Ovary (tissue), 10 donors: ENCODE measurements at places on chromosomes 7 and 10. TPM values are rescaled to one million over a fixed set of nuclear protein-coding genes. Genes with fewer than 3 reads are reported as not detected.

GRCh38 chr10:30115626-30115940, 56.2 kb upstream of the JCAD start:
- H3K27me3 ChIP-seq, result no peaks in the 10 kb centered on the region
- H3K27ac ChIP-seq, result no peak overlapping the region
- H3K4me3 ChIP-seq, result no peak overlapping the region

- H3K36me3 ChIP-seq, result no peaks in the 10 kb centered on the region
- no peak overlapping the region for H3K4me3 ChIP-seq
- H3K27me3 ChIP-seq, result no peaks in the 10 kb centered on the region
- no peak overlapping the region for H3K27ac ChIP-seq
- DNase-seq, result no peak
These were observed 18.1 kb upstream of the ZNF273 start for GRCh38 chr7:64884913-64885370.

DNA sequence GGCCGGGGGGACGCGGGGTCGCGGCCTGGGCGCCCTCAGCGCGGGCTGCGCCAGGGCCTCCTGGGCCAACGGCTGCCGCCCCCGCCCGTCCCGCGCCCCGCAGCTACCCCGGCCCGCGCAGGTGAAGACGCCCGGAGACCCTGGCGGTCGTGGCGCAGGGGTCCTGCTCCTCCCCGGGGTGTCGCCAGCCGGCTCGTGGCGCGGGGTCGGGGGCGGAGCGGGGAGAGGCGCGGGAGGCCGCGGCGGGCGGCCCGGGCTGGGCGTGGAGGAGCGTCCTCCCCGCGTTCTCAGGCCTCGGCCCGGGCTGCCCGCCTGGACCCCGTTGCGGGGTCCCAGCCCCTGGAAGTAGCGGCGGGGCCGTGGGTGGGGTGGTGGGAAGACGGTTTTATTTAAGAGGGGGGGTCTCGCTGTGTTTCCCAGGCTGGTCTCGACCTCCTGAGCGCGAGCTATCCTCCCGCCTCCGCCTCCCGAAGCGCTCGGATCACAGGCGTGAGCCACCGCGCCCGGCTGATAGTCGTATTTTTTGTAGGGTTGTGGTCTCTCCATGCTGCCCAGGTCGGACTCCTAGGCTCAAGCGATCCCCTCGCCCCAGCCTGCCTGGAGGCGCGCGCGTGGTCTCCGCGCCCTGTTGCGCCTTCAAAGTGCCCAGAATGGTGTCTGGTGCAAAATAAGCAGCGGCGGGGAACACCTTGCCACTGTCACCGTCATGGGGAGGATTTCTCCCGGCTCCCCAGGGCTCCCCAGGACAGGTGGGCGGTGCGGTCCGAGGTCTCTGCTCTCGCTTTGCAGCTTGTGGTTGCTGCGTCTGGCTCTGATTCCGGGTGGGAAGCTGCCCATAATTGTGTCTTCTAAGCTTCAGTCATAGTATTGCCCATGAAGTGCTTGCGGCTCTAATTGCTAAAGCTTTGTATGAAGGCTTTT, 15.3 kb upstream of the SUN1 start:
- peak overlapping the region; percentile 55 for H3K4me3 ChIP-seq
- peak overlapping the region; percentile 67 for H3K27ac ChIP-seq
- no peak for DNase-seq
- H3K36me3 ChIP-seq, result no peaks in the 10 kb centered on the region
- H3K4me1 ChIP-seq, result peaks cover 13% of the 10 kb centered on the region
- H3K27me3 ChIP-seq, result no peaks in the 10 kb centered on the region

- H3K27ac ChIP-seq, result no peak overlapping the region
- no peaks in the 10 kb centered on the region for H3K36me3 ChIP-seq
- no peaks in the 10 kb centered on the region for H3K4me1 ChIP-seq
- H3K4me3 ChIP-seq, result no peak overlapping the region
- no peak for DNase-seq
These were observed 332.7 kb upstream of the MAGI2 start for GRCh38 chr7:79786187-79786586.

- no peak for DNase-seq
- no peaks in the 10 kb centered on the region for H3K27me3 ChIP-seq
- H3K36me3 ChIP-seq, result no peaks in the 10 kb centered on the region
- no peak overlapping the region for H3K27ac ChIP-seq
These were observed 318.5 kb downstream of the PRPF18 start for GRCh38 chr10:13905281-13905680.

- no peaks in the 10 kb centered on the region for H3K27me3 ChIP-seq
- H3K36me3 ChIP-seq, result no peaks in the 10 kb centered on the region
- H3K4me3 ChIP-seq, result no peak overlapping the region
These were observed 125.9 kb upstream of the INSYN2A start for GRCh38 chr10:127322286-127322685.

The ABCB1 gene
- total RNA-seq, result 8.1 TPM

The FKBP6 gene
- not detected for total RNA-seq

DNA sequence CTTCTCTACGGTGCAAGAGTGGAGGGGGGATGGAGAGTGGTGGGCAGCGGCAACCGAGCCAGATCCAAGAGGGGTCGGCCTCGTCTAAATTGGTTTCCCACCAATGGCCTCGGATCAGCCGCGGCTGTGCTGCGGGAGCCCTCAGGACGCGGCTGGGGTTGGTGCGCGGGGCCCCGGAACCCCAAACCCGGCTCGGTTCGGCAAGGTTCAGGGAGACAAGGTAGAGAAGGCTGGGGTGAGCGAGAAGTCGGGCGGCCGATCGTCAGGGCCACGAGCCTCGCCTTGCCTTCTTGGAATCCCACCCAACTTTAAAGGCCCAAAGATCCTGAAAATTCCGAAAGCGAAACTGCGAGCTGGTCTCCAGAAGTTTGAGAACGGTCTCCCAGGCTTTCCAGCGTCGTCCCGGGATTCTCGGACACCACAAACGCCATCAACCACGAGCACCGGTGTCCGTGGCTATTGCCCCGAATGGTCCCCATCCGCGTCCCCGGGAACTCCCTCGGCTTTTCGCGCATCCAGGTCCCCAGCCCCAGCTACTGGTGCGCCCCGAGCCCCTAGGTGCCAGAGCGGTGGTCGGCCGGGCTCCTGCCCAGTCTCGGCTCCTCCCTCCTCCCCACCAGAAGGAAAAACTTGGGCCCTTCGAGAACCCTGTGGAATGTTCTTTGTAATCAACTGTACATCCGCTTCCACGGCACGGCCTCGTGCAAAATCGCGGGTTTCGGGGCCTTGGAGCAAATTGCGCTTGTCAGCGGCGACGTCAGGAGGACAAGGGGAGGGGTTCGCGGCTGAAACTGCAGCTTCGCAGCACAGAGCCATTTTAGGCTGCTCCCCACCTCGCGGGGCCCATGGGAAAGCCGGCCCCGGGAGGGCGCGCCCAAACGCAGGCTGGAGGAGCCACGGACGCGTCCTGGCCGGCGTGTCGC, 3.2 kb downstream of the SFMBT2 start:
- H3K36me3 ChIP-seq, result no peaks in the 10 kb centered on the region
- no peaks in the 10 kb centered on the region for H3K27me3 ChIP-seq
- peak overlapping the region; percentile 83 for H3K27ac ChIP-seq

The ZNF783 gene
- 26.9 TPM for total RNA-seq

DNA sequence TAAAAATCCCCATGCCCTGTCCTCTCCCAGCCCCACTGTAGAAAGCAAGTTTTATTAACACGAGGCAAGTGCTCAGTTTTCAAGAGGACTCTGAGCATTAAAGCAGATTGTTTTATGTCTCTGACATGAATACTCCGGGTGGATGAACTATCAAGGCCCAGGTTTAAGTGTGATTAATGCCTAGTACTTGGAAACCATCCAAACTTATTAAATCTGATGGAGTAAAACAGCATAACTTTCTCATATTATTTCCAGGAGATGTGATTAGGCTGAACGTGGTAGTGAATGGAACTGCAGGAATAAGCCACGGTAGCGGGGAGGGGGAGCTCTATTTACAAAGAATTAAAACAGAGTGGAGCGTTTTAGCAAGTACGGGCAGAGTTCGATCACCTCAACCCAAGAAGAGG, 144.2 kb upstream of the RNF32 start:
- no peak for DNase-seq
- H3K27ac ChIP-seq, result no peak overlapping the region
- no peak overlapping the region for H3K4me3 ChIP-seq
- no peaks in the 10 kb centered on the region for H3K27me3 ChIP-seq
- H3K36me3 ChIP-seq, result no peaks in the 10 kb centered on the region

The TAS2R41 gene
- total RNA-seq, result not detected

- H3K4me3 ChIP-seq, result no peak overlapping the region
- H3K36me3 ChIP-seq, result no peaks in the 10 kb centered on the region
- no peaks in the 10 kb centered on the region for H3K27me3 ChIP-seq
- no peak overlapping the region for H3K27ac ChIP-seq
- peaks cover 6% of the 10 kb centered on the region for H3K4me1 ChIP-seq
These were observed 3.5 kb downstream of the AIMP2 start for GRCh38 chr7:6012355-6013104.

- no peaks in the 10 kb centered on the region for H3K36me3 ChIP-seq
- H3K4me1 ChIP-seq, result no peaks in the 10 kb centered on the region
- no peak overlapping the region for H3K27ac ChIP-seq
- H3K4me3 ChIP-seq, result no peak overlapping the region
- DNase-seq, result no peak
- no peaks in the 10 kb centered on the region for H3K27me3 ChIP-seq
These were observed 53.0 kb upstream of the AGR3 start for GRCh38 chr7:16934722-16935340.

The FAM25C gene
- total RNA-seq, result not detected

DNA sequence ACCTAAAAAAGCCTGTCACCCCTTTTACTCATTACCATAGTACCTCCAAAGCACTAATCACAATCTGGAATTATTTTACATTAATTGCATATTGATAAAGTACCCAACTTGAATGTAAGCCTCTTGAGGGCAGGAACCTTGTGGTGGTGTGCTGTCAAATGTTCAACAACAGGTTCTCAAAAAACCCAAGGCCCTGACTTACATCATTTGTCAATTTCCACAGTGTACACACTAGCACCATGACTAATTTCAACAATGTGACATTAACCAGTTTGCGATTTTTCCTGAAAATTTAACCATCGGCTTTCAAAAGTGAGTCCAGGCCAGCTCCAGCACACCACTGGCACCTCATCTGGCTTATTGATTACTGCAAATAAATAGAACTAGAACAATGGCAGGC, 87.5 kb downstream of the SVOPL start:
- H3K4me1 ChIP-seq, result peaks cover 4% of the 10 kb centered on the region
- no peaks in the 10 kb centered on the region for H3K36me3 ChIP-seq
- no peak overlapping the region for H3K27ac ChIP-seq
- no peak overlapping the region for H3K4me3 ChIP-seq
- no peaks in the 10 kb centered on the region for H3K27me3 ChIP-seq

DNA sequence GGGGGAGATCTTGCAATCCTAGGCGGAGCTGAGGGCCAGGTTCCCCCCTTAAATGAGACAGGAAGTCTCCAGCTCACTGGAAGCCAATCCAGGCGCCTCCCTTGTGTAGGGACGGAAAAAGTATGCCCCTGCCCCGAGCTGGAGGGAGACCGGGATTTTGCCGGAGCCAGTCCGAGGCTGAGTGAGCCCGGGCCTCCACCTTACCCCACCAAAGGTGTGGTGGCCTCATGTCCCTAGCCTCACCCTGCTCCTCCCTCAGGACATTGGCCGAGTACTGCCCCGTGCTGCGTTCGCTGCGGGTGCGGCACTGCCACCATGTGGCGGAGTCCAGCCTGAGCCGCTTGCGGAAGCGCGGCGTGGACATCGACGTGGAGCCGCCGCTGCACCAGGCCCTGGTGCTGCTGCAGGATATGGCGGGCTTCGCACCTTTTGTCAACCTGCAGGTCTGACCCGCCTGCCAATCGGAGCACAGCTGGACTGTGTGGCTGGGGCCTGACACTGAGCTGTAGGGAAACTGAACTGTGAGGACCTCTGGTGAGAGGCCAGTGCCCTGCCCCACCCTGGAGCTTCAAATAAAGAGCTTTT, 2.0 kb downstream of the FBXL15 start:
- peak; percentile 70 for DNase-seq
- peak overlapping the region; percentile 89 for H3K27ac ChIP-seq
- H3K4me3 ChIP-seq, result peak overlapping the region; percentile 98
- no peaks in the 10 kb centered on the region for H3K36me3 ChIP-seq

GRCh38 chr10:1024103-1024502, 1.6 kb downstream of the IDI2 start:
- no peak overlapping the region for H3K4me3 ChIP-seq
- DNase-seq, result no peak
- no peaks in the 10 kb centered on the region for H3K4me1 ChIP-seq
- H3K27me3 ChIP-seq, result no peaks in the 10 kb centered on the region
- H3K36me3 ChIP-seq, result no peaks in the 10 kb centered on the region

DNA sequence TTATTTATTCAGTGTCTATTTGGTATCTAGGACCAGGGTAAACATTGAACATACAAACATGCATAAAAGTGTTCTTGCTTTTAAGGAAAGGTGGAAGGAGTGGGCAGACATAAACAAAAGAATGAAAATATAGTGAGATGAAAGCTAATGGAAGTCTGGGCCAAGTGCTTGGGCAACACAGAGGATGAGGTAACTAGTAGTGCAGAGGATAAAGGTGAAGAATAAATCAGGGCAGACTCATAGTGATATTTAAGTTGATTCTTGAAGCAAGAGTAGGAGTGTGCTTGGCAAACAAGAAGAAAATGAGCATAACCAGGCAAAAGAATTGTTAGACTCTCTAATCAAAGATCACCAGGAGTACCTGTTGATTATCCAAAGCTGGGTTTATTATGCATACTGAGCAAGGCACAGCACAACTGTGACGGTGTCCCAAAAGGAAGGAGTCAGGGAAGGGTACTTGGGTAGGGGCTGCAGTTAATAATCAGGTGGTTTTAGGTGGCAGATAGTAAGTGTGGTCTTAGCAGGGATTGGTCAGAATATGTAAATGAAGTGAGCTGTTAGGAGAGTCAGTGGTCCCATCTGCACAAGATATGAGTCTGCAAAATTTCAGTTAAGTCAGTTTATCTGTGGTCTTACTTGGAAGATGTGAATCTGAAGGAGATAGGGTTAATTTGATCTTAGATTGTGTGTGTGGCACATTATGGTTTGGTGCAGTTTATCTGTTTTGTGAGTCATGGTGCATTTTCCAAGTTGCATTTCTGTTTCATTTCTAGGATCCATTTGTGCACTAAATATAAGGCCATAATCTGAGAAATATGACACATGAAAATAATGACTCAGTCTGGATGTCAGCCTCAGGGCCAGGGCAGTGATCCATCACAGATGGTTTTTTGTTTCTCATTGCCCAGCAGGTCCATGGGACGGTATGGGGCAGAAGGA, 30.6 kb upstream of the TAX1BP1 start:
- H3K4me1 ChIP-seq, result peaks cover 1% of the 10 kb centered on the region
- no peak overlapping the region for H3K27ac ChIP-seq
- H3K27me3 ChIP-seq, result no peaks in the 10 kb centered on the region

GRCh38 chr7:155467846-155468784, 10.2 kb downstream of the EN2 start:
- no peak overlapping the region for H3K27ac ChIP-seq
- no peak for DNase-seq
- H3K4me1 ChIP-seq, result peaks cover 2% of the 10 kb centered on the region
- no peaks in the 10 kb centered on the region for H3K36me3 ChIP-seq

The VWA2 gene
- total RNA-seq, result 1.5 TPM

DNA sequence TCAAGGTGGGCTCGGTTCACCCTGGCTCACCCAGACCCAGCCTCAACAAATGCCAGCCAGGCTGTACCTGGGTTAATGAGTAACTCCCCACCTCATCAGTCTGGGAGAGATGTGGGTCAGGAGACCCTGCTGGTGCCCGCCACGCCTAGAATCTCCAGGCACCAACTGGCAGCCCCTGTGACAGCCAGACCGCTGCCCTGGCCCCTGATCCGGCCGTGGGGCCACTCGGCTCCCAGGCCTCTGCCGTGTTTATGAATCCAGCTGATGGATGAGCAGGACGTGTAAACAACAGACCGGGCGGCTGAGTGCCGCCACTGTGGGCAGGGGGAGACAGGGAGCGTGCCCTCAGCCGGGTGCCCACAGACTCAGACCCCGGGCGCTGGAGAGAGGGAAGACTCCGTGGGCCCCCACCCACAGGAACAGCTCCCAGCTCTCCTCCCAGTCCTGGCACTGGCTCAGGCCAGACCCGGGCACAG, 34.0 kb upstream of the PDGFA start:
- H3K36me3 ChIP-seq, result no peaks in the 10 kb centered on the region
- no peak for DNase-seq
- no peaks in the 10 kb centered on the region for H3K4me1 ChIP-seq

The FAM241B gene
- 1.6 TPM for total RNA-seq
